ENCODE measurements at places on chromosomes 3 and 15.

DNA sequence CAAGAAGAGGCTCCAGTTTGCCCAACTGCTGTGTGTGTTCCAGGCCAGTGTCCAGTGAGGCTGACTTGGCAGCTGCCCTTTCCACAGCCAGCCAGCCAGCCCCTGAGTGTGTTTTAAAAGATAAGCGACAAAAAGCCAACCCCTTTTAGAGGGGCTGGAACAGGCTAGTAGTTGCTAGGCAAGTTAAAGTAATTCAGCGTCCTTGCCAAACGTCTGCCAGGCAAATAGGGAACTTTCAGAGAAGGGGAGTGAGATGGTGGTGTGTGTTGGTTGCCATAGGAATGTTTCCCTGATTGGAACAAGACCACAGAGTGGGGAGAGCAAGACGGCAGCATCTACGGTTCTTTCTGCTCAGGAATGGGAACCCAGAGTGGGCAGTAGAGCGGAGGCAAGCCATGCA is 86.3 kb downstream of the TMEM108 start:
- DNase-seq: no peak

DNA sequence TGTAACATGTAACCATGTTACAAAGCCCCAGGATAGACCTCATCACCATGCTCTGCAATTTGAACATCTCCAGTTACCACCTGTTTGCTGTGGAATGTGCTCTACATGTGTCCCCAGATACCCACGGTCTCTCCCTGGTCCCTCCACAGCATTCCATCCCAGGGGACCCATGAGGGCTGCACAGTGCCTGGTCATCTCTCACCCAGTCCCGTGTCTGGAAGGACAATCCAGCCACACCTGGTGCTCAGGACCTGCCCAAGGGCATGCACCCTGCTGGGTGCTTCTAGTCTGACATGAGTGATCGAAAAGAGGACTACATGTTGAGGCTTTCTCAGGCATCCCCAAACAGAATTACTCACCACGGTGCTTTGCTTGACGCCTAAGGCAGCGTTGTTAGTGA is 119.6 kb upstream of the ATP10A start:
- no peak for DNase-seq

- DNase-seq: no peak
Observed at GRCh38 chr3:21056293-21056692, 694.7 kb downstream of the ZNF385D start.

- DNase-seq: peak; percentile 11
Observed at GRCh38 chr3:160577556-160578195, 12.3 kb upstream of the KPNA4 start.

GRCh38 chr15:71627188-71627587 is 183.2 kb upstream of the NR2E3 start:
- DNase-seq: no peak

DNA sequence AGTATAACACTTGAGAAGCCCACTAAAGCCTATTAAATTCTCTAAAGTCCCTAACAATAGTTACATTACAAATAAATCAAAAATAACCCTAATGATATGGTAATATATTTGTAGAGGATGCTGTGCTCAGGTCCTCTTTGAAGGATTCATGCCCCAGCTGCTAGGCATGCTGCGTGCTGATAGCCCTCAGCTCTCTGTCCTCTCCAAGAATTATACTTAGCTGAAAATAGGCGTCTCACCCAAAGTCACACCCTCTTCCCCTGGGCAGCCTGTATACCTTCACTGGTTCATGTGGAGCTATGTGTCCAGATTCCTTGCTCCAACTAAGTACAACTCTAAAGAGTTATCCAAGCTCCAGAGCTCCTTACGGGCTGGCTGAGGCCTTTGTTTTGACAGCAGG is 312.5 kb upstream of the ZNF385D start:
- DNase-seq: no peak

DNA sequence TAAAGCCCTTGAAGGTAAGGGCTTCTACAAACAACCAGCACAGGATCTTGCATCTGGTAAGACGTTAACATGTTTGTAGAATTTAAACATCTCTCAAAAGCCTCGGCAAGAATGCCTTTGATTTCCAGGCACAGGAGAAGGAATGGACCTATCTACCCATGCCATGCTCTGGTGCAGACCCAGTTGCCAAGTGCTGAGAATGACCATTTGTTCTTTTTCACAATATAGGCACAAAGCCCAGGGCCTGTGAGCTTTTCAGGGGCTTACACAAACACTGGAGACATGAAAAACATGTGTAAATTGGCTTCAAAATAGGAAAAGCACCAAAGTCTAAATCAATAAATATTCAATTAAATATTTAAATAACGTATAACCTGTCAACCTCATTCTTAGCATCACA is 266.9 kb upstream of the TTC14 start:
- no peak for DNase-seq

GRCh38 chr15:74438206-74438605 is 4.4 kb upstream of the SEMA7A start:
- DNase-seq: no peak

DNA sequence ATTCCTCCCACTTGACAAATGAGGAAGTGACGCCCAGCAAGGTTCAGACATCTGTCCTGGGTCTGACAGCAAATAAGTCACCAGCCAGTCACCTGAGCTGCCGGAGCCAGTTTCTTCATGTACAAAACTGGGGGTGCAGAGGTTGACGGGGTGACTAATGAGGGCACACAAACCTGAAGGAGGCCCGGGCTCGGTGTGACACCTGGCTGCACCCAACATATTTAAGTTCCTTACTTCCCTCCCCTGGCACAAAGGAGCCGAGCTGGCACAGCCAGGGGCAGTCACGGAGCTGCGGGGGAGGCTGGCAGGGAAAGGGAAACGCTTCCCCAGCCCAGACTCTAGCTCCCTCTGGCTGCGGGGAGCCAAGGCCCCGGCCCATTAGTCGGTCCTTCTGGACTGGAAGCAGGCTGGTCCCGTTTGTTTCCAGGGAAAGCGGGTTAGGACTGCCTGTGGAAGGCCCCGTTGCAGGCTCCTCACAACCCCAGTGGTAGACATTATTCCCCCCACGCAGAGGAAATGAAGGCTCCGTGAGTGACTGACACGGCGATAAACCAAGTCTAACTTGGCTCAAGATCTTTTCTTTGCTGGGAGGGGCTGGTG is 2.3 kb downstream of the FBXL22 start:
- DNase-seq: peak; percentile 67

- no peak for DNase-seq
Observed at GRCh38 chr15:80367661-80368060, 36.5 kb upstream of the ARNT2 start.

- no peak for DNase-seq
Observed at GRCh38 chr3:16064642-16065414, 109.7 kb upstream of the GALNT15 start.

GRCh38 chr3:61299343-61300005 is 48.2 kb upstream of the FHIT start:
- no peak for DNase-seq

GRCh38 chr15:72599855-72600464 is 54.5 kb upstream of the GOLGA6B start:
- DNase-seq: peak; percentile 34
